ENCODE measurements at places on chromosomes 5 and 9. TPM values are rescaled to one million over a fixed set of nuclear protein-coding genes. Genes with fewer than 3 reads are reported as not detected.

DNA sequence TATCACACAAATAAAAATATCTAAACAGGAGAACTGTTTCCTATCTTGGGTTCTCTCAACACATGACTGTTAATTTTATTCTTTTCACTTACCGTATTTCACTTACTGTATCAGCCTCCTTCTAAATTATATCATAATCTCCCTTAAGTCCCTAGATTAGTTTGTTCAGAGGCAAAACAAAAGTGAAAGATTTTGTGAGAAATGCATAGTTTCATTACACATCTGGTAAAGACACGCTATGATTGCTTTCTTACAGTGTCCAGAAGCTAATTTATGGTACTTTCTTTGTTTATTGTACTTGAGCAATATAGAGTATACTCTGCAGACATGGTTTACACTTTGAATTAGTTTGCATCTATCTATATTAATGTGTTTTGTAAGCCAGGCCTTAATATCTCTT, 159.7 kb upstream of the TLX3 start:
- DNase-seq, result no peak

DNA sequence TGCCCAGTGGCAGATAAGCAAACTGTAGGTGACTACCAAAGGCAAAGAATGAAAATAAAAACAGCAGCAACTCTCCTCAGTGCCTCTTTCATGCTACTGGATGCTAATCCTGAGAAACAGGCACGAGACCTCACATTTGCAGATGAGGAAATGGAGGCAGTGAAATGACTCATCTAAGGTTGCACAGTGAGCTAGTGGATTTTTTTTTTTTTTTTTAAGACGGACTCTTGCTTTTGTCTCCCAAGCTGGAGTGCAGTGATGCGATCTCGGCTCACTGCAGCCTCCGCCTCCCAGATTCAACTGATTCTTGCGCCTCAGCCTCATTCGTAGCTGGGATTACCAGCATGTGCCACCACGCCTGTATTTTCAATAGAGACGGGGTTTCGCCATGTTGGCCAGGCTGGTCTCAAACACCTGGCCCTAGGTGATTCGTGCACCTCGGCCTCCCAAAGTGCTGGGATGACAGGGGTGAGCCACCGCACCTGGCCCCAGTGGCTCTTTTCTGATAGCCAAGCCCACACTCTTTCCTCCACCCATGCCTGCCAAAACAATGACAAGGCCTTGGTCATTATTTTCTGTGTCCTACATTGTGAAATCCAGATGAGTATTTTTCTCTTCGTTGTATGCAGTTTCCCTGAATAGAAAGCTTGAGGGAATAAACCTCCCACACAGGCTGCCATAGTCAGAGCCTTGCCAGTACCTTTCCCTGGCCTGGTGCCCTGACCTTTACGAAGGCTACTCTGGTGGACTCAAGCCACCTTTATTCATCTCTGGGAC, 19.2 kb downstream of the DOCK2 start:
- DNase-seq, result no peak

GRCh38 chr5:119390404-119390803, 34.6 kb downstream of the TNFAIP8 start:
- no peak for DNase-seq

GRCh38 chr9:83503866-83504265, 34.3 kb downstream of the FRMD3 start:
- DNase-seq, result no peak

DNA sequence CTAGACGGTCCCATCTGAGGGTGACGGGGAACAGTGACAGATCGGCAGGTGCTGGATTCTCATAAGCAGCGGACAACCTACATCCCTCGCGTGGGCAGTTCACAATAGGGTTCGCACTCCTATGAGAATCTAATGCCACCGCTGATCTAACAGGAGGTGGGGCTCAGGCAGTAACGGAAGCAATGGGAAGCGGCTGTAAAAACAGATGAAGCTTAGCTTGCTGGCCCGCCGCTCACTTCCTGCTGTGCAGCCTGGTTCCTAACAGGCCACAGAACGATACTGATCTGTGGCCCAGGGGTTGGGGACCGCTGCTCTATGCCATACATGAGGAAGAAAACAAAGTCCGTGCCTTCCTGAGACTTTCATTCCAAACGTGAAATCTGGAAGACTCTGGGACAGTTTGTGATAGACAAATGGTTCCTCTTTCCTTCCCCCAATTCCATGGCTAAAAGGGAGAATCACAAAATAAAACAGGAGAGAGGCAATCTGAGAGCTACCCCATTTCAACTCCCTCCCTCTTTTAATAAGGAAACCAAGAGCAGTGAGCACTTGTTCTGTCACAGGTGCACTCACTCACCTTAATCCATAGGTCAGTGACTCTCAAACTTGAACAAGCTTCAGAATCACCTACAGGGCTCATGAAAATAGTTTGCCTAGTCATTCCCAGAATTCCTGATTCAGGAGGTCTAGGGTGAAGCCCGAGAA, 12.1 kb downstream of the PDCL start:
- DNase-seq, result no peak

DNA sequence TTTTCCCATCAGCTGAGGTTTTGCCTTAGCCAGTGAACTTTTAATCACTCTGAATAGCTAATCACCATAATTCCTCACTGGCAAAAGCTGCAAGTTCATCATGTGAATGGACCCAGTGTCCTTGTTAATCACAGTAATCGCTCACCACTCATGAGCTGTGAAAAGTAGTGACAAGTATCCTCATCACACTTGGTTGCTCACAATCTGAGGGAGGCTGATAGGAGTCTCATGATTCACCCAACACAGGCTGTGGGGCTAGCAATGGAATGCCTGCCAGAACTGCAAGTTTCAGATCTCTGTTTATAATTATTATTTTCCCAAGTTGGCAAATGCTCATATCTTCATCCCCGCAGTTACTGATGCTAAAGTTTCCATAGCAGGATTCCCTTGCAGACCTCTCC, 467.2 kb downstream of the KIF4B start:
- DNase-seq, result no peak

GRCh38 chr9:129491487-129491855, 129.4 kb downstream of the C9orf50 start:
- DNase-seq, result no peak

DNA sequence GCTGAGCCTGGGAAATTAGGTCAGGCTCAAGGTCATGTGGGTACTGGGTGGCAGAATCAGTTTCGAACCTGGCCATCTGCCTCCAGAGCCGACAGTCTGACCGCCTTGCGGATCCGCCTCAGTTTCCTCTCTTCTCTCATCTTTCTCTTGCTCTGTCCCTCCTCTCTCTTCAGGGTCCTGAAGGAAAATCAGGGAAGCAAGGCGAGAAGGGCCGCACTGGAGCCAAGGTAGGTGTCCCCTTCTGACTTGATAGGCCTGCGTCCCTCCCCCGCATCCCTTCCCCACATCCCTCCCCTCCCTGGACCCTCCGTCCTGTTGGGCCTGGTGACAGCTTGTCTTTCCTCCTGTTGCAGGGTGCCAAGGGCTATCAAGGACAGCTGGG, 40.8 kb upstream of the ORM1 start:
- no peak for DNase-seq

- no peak for DNase-seq
Measured at GRCh38 chr5:59279979-59280378, 613.5 kb downstream of the PDE4D start.

- no peak for DNase-seq
Measured at GRCh38 chr5:24245821-24246220, 399.0 kb downstream of the CDH10 start.

DNA sequence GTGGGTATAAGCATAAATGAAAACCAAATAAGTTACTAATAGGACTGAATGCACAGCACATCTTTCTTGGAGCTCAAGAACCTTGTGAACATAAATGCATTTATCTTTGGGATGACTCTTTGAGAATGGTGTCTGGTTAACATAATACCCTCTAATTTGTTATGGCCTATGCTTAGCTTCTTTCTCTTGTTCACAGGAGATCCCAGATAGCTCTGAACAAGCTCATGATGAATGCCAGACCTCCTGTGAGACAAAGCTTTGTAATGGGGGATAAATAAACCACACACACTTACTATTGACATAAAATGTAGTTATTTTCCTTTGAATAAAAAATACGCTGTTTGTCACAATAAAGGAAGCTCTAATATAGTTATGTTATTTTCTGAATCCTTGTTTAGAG, 111.5 kb downstream of the PSAT1 start:
- peak; percentile 15 for DNase-seq

DNA sequence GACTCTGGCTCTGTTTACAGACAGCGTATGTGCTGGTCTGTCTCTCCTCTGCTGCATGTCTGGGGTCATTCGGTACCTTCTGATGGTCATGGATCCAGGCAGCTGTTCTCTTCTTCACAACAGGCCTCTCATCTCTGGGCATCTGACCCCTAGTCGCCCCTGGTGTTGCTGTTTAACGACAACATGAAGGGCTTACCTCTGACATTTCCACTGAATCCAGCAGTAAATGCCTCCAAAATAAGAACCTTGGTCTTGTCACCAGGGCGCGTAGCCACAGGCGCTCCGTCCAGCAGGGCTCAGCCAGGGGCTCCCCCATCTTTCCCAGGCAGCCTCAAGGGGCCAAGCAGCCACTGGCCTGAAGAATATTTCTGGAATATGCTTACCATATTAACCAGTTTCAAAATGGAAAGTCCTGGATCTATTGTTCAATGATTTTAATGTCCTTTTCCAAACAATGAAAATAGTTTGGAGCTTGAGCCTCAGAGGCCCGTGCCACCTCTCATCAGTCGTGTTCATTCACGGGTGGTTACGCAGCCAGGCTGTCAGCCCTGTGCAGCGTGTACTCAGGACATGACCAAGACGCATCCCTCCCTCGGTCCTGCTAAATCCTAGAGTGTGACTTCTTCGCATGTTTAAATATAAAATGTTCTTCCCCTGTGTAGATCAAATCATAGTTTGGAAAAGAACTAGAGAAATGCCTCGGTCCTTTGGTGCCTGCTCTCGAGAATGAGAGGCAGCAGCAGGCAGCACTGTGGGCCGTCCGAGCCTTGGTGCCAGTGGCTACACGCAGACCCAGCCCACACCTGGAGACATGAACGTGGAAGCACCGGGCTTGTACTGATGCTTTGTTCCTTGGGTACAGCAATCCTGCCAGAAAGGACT, 30.1 kb upstream of the LRRC14B start:
- peak; percentile 15 for DNase-seq

DNA sequence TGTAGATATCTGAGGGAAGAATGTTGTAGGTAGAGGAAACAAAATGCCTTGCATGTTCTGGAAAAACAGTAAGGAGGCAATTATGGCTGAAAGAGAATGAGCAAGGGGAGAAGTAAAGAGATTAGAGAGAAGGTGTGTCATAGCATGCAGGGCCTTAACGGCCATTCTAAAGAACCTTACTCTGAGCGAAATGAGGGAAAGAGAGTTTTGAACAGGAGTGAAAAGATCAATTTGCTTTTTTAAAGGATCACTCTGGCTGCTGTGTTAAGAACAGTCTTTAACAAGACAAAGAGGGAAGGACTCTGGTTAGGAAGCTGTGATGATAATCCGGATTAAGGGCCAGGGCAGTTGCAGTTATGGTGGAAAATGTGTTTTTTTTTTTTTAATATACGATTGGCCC, 22.6 kb downstream of the PTBP3 start:
- DNase-seq, result no peak

- DNase-seq, result peak; percentile 45
Measured at GRCh38 chr5:84382363-84383295, 2.1 kb downstream of the EDIL3 start.

DNA sequence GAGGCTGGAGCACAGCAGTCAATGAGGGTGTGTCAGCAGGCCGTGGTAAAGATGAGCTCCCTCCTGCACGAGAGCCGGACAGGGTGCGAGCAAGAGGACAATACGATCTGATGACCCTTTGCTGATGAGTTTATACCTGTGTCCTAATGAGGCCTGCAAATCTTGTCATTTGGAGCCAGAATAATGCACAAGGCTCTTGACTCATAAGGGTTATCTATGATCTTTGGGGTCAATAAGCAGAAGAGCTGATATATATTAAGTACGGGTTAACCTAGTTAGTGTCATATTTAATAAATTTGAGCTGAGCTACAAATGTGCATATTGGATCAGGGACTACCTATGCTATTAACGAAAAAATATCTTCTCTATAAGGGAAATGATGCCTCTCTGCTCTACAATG, 46.9 kb downstream of the CTNND2 start:
- no peak for DNase-seq

- no peak for DNase-seq
Measured at GRCh38 chr5:65332591-65332990, 149.1 kb downstream of the ADAMTS6 start.

- no peak for DNase-seq
Measured at GRCh38 chr5:114447084-114447773, 85.4 kb downstream of the KCNN2 start.

GRCh38 chr5:106522296-106522695, 1148.4 kb downstream of the EFNA5 start:
- DNase-seq, result peak; percentile 10

DNA sequence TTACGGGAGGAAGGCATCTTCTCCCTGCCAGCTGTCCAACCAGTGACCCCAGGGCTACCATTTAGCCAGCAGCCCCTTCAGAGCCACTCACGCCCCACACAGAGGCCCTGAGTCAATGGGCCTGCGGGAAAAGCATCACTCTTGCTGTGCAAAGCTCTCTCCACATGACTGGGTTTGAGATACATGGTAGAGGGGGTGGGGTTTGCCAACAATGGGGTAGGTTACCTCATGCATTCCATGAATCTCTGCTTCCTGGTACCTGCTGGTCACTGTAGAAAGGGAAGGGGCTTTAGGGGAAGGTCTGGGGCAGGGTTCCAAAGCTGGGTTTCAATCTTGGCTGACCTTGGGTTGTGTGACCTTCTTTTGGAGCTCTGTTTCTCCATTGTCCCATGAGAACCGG, 22.9 kb upstream of the TTLL11 start:
- DNase-seq, result no peak

DNA sequence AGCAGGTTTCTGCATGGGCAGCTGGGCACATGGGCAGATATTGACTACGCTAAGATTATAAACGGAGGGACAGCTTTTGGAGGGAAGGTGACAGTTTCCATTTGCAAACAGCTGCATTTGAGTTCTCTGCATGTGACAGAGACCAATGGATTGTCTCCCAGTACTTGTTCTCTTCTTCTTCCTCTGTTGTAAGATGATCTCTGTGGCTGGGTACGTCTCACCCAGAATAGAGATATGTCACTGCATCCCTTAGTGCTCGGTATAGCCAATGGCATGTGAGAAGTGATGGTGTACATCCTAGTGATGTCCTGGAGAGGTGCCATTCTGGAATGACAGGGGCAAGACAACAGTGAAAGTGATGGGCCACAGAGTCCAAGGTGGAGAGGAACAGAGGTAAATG, 171.3 kb downstream of the CFAP90 start:
- DNase-seq, result no peak

- DNase-seq, result no peak
Measured at GRCh38 chr5:146254223-146254622, 50.8 kb downstream of the RBM27 start.

Gene ACTBL2
- not detected for total RNA-seq

Gene PFN3
- total RNA-seq, result not detected

Gene TMC1
- total RNA-seq, result 0.62 TPM

Gene GFI1B
- total RNA-seq, result 0.51 TPM

Gene FBXL7
- 12.8 TPM for total RNA-seq

Gene EPB41L4A
- 9.7 TPM for total RNA-seq

Gene STPG3
- not detected for total RNA-seq

Measured in tongue (tissue), 3 donors.